ENCODE measurements at places on chromosomes 5 and 9.

DNA sequence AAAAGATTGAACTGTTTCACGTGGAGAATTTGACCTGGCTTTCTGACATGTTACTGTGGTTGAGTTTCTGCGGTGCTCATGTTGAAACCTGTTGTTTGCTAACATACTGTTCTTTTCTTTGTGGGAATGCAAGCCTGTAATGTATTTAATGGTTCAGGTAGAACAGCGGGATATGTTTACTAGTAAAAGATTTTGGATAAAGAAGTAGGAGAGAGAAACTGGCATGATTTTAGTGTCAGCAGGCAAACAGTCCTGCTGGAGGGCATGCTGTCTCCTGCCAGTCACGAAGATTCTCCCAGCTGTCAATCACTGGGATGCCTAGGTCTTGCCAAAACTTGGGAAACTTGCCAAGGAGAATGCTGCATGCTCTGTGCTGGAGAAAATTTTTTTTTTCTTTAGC, 263.5 kb downstream of the TAF11L14 start:
- DNase-seq = no peak

DNA sequence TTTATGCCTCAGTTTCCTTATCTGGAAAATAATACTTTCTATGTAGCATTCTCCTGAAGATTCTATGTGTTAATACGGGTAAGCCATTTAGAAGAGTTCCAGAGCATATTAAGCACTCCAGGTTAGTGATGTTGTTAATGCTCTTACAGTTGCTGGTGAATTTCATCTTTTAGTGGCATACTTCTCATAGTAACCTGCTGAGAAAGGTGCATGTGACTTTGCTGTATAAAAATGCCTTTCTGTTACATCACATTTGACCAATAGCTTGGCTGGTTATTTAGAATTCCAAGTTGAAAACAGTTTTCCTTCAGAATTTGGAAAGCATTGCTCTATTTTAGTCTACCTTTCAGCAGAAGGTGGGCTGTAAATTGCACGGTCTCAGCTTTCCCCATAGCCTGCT, 27.2 kb downstream of the GCNT1 start:
- DNase-seq = no peak

GRCh38 chr5:54226215-54226614, 84.2 kb downstream of the ARL15 start:
- DNase-seq = no peak

- no peak for DNase-seq
Observed at GRCh38 chr5:154722936-154723335, 32.2 kb upstream of the LARP1 start.

GRCh38 chr9:93132287-93132927, 1.6 kb downstream of the NINJ1 start:
- no peak for DNase-seq

- no peak for DNase-seq
Observed at GRCh38 chr9:121842612-121842978, 191.2 kb downstream of the DAB2IP start.

DNA sequence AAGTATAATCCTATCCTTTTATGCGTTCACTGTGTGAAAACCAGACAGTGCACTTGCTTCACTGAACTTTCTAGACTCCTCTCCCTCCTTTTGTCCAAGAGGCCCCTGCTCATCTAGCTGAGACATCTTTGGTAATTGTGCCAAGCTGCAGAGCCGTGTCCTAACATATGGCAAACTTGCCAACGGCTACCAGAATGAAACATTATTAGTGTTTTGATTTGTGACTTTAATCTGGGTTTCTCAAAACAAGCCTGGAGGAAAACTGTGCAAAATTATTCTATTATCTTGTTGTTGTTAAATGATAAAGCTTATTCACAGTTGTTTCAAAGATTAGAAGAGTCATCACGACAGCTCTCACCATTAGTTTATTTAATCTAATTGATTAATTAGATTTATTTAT, 79.0 kb upstream of the RETREG1 start:
- DNase-seq = no peak

- DNase-seq = no peak
Observed at GRCh38 chr5:31866166-31866565, 227.2 kb downstream of the PDZD2 start.

- no peak for DNase-seq
Observed at GRCh38 chr5:150234576-150235499, 45.0 kb downstream of the SLC6A7 start.

DNA sequence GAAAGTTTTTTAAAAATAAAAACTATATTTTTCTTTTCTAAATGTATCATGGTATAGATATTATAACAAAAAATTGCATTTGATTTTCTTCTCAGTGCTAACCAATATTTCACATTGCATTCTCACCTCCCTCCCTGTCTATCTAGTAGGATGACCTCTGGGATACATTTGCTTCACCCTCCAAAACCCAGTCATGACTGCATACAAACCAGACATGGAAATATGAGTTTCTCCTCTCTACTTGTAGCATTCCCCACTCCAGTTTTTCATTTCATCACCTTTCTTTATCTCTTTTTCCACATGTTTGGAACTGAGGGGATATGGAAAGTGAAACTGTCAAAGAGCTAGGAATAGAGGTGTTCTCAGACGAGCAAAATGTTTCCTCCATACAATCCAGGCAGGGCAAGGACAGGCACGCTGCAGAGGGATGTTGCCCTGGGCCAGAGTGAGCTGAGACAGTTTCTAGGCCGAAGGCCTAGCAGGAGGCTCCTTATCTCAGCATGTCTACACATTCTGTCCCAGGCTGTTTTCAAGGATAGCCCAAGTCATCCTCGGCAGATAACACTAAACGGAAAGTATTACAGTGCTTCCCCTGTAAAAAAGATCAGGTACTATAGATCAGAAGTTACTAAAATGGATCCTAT, 46.7 kb downstream of the MEF2C start:
- no peak for DNase-seq

DNA sequence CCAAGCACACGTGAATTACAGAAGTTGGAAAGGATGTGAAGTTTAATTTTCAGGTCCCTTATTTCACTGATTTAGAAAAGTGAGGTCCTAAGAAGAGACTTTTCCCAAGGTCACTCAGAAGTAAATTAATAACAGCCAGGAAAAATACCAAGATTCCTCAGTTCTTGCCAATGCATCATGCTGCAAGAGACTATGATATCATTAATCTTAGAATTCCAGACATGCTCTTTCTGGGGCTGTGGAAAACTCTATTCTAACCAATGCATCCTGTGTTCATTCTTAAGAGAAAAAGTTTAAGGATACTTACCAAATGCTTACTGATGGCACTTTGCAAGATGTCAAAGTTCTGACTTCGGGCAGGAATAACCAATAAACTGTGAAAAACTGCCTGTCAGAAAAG, 42.8 kb downstream of the TEX10 start:
- DNase-seq = no peak

- DNase-seq = no peak
Observed at GRCh38 chr9:133477992-133478850, 678 bp downstream of the SLC2A6 start.

GRCh38 chr5:87582149-87582548, 169.4 kb upstream of the CCNH start:
- no peak for DNase-seq

DNA sequence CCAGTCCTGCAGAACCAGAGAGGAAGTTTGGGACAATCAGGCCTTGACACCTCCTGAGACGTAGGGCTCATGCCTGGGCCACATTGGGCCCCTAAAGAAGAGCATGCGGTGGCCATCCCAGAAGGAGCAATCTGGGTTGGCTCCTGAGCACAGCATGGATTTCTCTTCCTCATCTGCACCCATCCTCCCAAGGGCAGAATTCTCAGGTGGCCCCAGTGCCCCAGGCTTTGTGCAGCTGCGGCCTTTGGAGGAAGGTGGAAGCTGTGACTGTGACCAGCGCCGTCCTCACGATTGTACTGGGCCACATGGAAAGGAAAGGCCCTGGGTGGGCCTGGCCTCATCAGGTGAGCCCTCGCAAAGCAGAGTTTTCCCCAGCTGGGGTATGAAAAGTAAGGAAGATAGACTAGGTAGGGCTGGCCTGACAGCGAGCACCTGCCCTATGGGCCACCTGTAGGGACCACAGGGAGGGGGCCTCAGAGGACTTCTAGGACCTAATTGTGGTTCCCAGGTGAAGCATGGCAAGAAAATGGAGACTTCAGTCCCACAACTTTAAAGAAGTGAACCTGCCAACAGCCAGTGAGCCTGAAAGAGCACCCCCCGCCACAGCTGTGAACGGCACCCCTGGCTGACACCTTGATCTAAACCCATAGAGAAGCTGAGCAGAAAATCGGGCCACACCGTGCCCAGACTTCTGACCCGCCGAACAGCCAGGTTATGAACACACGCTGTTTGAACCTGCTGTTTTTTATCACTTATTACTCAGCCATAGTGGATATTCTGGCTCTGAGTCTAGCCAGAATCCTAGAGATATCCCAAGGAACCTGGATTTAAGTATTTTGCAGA, 164.1 kb downstream of the IRX2 start:
- no peak for DNase-seq

DNA sequence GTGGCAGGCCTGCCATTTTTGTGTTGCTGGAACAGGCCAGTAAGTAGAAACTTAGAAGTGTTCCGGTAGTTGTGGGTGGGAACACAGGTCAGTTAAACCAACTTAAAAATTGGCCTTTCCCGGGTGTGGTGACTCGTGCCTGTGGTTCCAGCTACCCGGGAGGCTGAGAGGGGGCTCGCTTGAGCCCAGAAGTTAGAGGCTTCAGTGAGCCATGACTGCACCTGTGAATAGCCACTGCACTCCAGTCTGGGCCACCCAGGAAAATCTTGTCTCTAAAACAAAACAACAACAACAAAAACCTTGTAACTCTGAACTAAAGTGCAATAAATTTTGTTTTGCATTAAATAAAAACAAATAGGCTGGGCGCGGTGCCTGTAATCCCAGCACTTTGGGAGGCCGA, 1.4 kb upstream of the NHP2 start:
- DNase-seq = no peak

GRCh38 chr5:153445875-153446579, 44.4 kb upstream of the GRIA1 start:
- DNase-seq = no peak

DNA sequence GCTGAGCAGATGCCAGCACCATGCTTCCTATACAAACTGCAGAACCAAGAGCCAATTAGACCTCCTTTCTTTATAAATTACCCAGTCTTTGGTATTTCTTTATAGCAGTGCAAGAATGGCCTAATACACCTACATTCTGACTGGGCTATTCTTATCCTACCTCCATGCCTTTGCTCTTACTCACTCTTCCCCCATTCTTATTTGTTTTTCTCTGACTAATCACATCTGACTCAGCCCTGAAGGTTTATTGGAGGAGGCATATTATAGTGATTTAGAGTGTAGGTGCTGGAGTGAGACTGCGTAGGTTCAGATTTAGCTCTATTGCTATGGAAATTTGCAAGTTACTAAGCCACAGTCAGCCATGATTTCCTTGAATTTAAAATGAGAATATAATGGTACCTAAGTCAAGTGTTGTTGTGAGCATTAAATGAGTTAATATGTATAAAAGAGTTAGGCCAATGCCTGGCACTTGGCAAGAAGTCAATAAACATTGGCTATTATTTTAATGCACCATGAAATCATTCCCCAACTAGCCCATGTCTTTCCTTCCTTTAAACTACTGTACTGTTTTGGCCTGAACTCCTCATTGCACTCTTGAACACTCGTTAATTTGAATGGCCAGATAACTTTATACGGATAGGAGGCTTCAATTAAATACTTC, 531.2 kb upstream of the ZNF608 start:
- DNase-seq = no peak

DNA sequence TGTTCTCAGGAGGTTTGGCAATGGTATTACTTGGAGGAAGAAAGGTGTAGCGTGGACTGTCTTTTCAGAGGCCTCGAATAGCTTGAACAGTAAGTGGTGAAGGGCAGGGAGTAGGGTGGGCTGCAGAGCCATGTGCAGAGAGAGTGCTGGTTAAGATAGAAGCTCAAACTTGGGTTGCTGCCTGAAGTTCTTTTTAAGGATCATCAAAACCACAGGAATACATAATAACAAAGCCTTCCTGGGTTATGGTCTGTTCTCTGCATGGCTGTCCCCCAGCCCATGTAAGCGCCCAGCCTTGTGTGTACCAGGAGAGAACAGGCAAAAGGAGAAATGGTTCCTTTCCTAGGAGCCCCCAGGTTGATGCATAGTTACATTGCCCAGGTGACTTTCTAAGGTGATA, 43.9 kb downstream of the RCL1 start:
- DNase-seq = no peak

DNA sequence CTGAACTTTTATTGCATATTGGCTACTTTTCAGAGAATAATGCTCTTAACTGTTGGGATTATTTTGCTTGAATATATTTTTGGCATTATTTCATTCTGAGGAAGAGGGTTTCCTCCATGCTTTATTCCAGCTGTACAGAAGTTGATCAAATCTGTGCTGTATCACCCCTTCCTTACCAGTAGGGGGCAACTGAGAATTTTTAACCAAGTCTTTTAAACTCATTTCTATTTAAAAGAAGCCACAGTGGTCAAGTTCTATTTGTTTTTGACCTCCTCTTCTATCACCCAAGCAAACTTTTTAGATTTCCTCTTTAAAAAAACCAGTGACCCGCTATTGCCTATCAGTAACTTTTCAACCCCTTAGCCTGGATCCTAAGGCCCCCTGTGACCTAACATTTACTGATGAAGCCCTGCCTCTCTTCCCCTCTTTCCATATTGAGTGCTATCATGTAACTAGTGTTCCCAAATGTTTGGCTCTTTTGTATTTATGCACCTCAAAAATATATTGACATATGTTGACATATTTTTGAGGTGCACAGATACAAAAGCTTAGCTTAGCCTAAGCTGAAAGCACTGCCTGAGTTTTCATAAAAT, 80.6 kb downstream of the FBXO4 start:
- DNase-seq = no peak

GRCh38 chr5:160651692-160652645, 200.0 kb downstream of the ATP10B start:
- DNase-seq = no peak

GRCh38 chr9:135287627-135288026, 192.0 kb upstream of the PPP1R26 start:
- DNase-seq = no peak

DNA sequence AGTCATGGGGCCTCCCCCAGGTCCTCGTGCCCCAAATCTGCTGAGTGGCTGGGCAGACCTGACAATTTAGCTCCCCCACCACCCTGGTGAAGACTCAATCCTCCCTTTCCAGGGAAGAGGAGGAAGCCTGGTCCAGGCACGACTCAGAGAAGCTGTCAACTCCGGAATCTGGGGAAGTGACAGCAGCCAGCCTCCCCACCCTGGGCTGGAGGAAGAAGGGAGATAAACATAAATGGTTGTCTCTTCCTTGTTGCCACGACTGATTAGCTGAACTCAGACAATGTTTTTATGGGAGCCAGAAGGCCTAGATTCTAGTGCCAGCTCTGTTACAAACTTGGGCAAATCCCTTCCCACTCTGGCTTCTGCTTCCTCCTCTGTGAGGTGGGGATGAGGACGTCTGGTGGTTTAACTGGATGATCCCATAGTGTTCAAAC, 15.4 kb downstream of the CCDC69 start:
- no peak for DNase-seq

DNA sequence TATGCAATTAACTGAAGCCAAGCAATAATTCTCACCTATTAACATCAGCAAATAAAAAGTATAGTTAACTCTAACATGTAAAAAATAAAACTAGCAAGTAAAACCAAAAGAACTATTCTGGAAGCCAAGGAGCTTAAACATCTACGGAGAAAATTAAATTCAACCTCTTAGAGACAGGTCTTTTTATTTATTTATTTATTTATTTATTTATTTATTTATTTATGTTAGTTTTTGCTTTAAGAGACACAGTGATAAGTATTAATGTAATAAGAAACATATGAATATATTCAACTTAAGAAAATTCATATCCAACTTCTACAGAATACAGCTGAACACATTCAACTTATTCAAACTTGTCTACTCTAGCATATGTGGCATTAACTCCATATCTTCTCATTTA, 472.1 kb upstream of the IZUMO3 start:
- DNase-seq = no peak
